Right lung (tissue), 10 donors: ENCODE measurements at places on chromosomes 3 and 15. TPM values are rescaled to one million over a fixed set of nuclear protein-coding genes. Genes with fewer than 3 reads are reported as not detected.

The TM4SF1 gene
- polyA plus RNA-seq: 109 TPM

The ENTPD3 gene
- polyA plus RNA-seq: 8.4 TPM

The ZNF621 gene
- polyA plus RNA-seq: 33.7 TPM

The ZBBX gene
- polyA plus RNA-seq: 10.3 TPM

GRCh38 chr3:153442386-153442785 lies 280.4 kb downstream of the RAP2B start:
- DNase-seq: no peak

GRCh38 chr3:188092648-188093047 lies 61.3 kb upstream of the LPP start:
- no peak for DNase-seq

DNA sequence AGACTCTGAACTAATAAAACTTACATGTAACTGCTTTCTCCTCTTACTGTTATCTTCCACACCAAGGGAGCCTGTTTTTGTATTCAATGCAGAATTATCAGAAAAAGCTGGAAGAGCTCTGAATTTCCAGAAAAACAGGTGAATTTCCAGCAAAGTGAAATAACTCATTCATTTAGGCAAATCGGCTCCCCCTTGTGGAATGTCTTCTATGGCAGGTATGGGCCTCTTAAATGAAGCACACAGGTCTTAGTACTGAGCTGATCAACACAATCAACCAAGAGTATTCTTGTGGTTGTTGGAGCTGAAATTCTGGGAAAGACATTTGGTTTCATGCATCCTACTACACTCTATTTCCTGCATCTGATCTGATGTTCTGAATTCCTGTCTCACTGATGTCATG lies 31.0 kb upstream of the PTPRG start:
- no peak for DNase-seq

- DNase-seq: no peak
These were observed 125.9 kb downstream of the TPRA1 start for GRCh38 chr3:127464642-127465041.

DNA sequence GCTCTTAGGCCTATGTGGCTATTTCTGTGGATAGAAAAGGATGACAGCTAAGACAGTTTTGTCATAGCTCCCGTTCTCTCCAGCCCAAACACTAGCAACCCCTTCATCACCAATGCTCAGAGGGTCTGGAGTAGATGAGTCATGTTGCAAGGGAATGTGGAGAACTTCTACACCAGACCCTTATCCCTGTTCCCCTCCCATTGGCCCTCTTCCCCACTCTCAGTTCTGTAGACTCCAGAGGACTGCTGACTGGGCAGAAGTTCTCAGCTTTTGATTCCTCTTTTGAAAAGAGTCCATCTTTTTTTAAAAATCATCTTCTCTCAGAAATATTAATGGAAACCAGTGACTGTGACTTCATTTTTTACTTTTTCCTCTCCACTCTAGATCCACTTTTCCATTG lies 2.4 kb upstream of the MYZAP start:
- no peak for DNase-seq
